Daoy (cell line): ENCODE measurements at places on chromosomes 2 and 18. TPM values are rescaled to one million over a fixed set of nuclear protein-coding genes. Genes with fewer than 3 reads are reported as not detected.

GRCh38 chr2:232875256-232876121, 5.4 kb downstream of the SNORC start:
- DNase-seq, result peak; percentile 30

DNA sequence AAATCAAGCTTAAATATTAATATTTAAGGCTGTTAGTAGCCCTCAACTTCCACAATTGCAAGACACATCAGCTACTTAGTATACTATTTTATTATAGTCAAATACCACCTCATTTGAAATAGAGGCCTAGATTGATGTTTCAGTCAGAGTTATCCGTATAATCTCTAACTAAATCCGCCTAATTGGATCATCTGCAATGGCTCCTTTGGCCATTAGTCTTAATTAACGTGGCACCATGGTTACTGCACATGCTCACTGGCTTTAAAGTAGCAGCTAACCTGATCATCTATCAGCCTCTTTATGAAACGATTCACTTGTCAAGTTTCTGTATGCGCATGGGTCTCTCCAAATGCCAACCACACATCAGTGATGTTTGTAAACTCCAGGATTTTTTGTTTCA, 112.3 kb downstream of the COLEC12 start:
- DNase-seq, result no peak

DNA sequence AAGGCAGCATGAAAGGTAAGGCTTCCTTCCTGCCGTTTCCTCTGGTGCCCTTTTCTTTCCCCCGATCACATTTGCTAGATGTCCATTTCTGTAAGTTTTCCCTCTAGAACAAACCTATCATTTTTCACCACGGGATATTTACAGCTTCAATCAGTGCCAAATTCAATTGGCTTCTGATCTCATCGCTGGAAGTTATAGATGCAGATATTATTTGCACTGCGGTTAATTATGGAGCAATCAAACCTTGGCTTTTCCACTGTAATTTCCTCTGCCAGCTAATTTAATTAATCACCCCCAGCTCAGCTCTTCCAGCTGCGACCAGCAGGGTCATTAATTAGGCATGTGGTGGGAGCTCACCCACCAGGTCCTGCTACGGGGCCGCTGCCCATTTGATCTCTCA, 86.1 kb downstream of the GBX2 start:
- no peak for DNase-seq

DNA sequence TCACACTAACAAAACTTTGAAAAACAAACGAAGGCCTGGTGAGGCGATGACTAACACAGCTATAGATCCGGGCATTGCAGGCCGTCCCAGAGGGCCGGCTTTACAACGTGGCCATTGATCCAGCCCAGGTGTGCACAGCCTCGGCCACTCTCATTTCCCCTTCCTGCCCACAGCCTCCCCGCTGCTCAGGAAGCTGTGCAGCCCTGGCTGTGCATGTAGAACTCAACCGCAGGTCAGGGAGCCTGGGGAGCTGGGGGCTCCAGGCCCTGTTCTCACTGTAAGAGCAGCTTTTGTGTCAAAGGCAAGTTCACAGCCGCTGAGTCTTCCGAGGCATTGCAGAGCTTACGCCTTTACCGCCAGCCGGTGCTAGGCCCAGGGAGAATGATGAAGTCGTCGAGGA, 87.2 kb downstream of the LONRF2 start:
- no peak for DNase-seq

DNA sequence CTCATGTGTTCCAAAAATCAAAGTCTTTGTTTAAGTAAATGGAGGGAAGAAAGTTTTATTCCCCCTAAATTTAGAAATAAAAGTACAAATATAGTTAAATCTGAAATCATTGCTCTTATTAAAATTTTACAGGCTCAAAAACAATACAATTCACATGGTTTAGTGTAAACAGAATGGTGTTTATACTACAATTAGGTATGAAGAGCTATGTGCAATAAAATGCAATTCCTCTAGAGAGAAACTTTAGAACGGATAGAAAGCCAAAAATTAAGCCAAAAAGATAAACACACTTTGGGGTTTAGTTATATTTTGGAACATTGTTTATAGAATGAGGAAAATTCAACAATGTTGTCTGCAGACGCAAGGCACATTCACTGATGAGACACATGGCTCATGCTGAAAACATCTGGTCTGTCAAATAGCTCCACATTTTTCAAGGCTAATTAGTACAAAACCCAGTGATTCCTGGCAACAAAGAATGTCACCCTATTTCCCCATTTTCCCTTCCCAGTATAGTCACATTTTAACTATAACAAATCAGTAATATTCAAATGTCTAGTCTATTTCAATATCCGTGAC, 103.3 kb downstream of the EXOC6B start:
- peak; percentile 7 for DNase-seq

DNA sequence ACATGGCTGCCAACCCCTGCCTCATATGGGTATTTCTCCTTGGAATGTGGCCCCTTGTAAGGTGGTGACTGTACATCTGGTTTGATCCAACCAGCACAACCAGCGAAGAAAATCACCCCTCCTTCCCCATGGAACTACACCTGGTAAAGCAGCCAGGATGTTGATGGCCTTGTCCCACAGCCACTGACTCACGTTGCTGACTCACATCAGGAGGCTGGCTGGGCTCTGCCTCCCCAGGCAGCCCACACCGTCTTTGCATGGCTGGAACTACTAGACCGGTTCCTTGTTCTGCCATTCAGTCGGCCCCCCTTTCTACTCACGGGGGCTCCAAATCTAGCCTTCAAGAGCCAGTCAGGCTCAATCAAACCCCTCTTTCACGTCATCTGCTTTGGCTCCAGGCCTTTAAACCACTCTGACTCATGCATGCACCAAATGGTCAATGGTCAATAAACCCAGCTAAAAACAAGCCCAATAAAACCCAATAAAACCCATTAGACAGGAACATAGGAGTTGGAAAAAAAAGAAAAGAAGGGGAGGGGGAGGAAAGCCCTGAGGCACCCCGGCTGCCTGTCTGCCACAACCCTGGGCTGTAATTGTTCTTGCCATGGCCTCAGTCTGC, 114.8 kb downstream of the PLB1 start:
- peak; percentile 99 for DNase-seq

GRCh38 chr18:61901323-61901986, 8.6 kb upstream of the RNF152 start:
- DNase-seq, result peak; percentile 43

The RGPD4 gene
- not detected in 2 replicates for total RNA-seq

The TMEFF2 gene
- 0.12 TPM in 1 of 2 replicates, not detected in the other for total RNA-seq

The CNDP1 gene
- not detected in 2 replicates for total RNA-seq

The NT5DC4 gene
- total RNA-seq, result not detected in 2 replicates

The LBX2 gene
- 0.97 and 1.7 TPM in 2 replicates for total RNA-seq

The RBM43 gene
- total RNA-seq, result 0.57 and 0.83 TPM in 2 replicates
